ENCODE measurements at places on chromosomes 7 and 10.

DNA sequence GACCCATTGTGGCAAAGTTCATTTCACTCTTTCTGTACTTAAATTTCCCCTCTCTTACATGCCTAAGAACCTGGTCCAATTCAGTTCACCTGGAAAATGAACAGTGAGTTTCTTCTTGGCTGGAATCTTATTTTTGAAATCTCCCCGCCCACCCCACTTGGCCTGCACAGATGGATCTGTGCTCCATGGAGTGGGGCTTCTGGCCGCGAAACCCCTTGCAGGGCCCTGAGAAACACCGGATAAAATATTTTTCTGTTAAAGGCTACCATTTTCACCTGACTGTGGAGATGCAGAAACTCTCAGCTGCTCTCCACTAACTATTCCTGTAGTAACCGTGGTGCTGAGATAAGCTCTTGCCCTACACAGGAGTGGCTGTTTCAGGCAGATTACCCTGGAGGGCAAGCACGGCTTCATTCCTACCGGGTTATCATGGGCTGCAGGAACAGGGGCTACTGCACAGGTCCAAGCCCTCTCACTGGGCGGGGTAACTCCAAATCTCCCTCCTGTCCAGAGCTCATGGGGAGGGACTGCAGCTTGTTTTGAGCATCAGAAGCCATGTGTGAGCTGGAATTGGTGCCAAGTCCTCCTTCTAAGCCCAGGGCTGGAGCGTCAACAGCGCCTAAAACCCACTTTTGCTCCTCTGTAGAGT lies 118.9 kb downstream of the PRPF18 start:
- DNase-seq: no peak

DNA sequence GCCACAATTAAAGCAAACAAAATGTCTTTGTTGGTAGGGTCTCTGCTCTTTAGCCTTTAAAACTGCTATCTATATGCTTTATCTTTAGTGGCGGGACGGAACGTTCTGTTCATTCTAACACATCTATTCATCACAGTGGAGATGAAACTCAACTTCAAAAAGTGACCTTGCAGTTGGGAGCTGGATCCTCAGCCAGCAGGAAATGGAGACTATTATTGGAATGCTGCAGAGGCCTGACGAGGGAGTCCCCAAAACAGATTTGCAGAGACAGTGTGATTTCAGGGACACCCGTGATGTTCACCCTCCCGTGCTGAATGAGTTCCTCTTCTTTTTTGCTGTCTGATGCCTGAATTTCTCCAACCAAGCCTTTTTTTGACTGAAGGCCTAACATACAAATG lies 306.0 kb upstream of the SHH start:
- peak; percentile 2 for DNase-seq

GRCh38 chr10:70903262-70903921 lies 15.0 kb upstream of the PCBD1 start:
- DNase-seq: peak; percentile 75

- no peak for DNase-seq
Measured at GRCh38 chr7:116024826-116025809, 5.4 kb downstream of the TFEC start.

DNA sequence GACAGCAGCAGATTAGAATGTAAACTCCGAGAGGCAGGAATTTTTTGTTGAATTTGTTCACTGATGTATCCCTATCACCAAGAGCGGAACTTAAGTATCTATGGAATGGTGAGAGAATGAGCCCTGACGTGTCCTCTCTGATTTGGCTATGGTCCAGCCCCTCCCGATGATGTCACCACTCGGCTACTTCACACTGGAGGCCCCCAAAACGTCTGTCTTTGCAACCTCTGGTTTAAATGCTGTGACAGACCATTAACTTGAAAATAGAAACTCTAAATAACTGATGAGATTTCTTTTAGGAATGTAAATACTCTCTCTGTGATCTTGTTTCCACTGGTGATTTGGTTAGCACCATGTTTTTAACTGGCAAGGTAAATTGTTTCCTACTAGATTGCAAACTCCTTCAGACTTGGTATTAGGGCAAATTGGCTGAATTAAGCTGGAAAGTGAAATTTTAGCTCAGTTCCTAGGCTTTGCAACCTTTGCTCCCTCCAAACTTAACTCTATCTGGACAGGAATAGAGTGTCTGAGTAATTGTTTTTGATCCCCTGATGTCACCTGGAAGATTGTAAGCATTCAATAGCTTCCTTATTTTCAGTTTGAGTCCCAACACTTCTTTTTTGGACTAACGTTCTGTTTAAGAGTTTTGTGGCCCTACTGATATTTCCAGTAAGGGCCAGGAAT lies 19.1 kb downstream of the SLC16A12 start:
- peak; percentile 64 for DNase-seq
